ENCODE measurements at places on chromosomes 4 and X.

GRCh38 chr4:654503-654845 is 19.6 kb downstream of the ATP5ME start:
- no peaks in the 10 kb centered on the region for H3K27me3 ChIP-seq
- no peaks in the 10 kb centered on the region for H3K4me1 ChIP-seq
- H3K36me3 ChIP-seq = no peaks in the 10 kb centered on the region
- H3K27ac ChIP-seq = no peak overlapping the region

GRCh38 chr4:96347582-96347981 is 507.7 kb downstream of the PDHA2 start:
- H3K4me3 ChIP-seq = no peak overlapping the region
- no peak for DNase-seq
- H3K27me3 ChIP-seq = no peaks in the 10 kb centered on the region
- no peaks in the 10 kb centered on the region for H3K36me3 ChIP-seq
- H3K4me1 ChIP-seq = no peaks in the 10 kb centered on the region
- no peak overlapping the region for H3K27ac ChIP-seq

DNA sequence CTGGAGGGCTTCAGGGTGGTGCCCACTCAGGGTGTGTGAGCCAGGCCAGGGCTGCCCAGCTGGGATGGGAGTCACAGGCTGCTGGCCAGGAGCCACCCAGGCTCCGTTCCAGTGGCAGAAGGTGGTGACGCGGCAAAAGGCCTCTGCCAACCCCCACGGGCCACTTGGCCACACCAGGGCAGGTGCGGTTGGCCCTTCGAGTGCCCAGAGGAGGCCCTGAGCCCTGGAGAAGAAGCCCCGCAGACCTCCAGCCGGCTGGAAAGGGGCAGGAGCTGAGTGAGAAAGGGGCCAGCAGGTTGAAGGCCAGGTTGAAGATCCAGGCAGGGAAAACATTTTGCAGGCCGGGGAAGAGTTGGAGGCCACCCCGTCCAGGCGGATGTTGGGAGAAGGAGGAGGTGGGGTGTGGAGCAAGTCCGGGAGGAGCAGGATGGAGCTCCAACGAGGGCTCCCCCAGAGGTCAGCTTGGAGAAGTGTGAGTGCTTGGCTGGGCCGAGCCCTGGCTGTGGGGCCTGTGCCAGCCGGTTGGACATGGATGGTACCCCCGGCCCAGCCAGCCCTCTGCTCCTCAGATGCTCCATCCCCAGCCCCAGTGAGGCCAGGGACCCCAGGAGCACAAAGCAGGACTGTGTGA is 2.8 kb upstream of the CPLX1 start:
- no peak for DNase-seq
- peaks cover 5% of the 10 kb centered on the region for H3K36me3 ChIP-seq

DNA sequence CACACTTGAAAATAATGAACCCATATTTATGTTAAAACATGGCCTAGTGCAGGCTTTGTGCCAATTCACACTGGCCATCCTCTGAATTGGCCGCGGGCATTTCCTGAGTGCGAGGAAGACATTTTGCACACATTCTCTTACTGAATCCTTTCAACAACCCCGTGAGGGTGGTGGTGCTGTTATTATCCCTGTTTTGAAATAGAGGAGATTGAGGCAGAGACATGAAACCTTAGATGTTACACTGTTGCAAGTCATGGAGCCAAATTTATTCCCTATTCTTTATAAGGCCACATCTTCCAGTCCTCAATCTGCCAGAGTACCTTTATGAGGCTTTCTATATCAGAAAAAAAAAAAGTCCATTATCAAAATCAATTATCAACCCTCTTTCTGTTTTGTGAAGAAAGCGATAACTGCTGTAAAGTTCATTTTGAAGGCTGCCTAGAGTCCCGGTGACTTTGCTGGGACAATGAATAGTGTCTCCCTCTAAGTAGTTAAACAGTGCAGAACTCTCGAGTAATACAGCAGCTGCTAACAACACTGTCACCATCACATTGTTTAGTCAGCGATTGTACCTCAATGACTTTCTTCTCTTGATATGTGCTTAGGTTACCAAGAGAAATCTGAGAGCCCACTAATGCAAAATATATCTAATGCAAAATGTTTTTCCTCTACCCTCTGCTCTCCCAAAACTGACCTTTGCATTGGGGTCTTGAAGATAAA is 242.3 kb upstream of the PPARGC1A start:
- H3K27ac ChIP-seq = no peak overlapping the region
- H3K4me1 ChIP-seq = no peaks in the 10 kb centered on the region

DNA sequence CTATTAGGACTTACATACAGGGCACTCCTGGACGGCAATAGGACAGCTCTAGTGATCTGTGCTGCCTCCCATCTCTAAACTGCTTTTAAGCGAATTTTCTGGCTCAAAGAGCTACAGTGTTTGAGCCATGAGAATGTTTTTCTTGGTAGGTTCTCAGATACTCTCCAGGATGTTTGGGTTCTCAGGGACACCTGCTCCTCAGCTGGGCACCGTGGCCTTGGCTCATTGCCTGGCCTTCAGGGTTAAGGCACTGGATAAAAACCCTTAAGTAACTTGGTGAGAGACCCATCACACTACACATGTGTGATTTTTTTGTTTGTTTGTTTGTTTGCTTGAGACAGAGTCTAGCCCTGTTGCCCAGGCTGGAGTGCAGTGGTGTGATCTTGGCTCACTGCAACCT is 38.5 kb upstream of the HERC5 start:
- no peak for DNase-seq
- H3K36me3 ChIP-seq = peaks cover 9% of the 10 kb centered on the region
- no peak overlapping the region for H3K27ac ChIP-seq
- H3K4me1 ChIP-seq = peaks cover 14% of the 10 kb centered on the region

- peak overlapping the region; percentile 73 for H3K27ac ChIP-seq
- peaks cover 22% of the 10 kb centered on the region for H3K27me3 ChIP-seq
- no peak overlapping the region for H3K4me3 ChIP-seq
- DNase-seq = no peak
- peaks cover 3% of the 10 kb centered on the region for H3K36me3 ChIP-seq
- H3K4me1 ChIP-seq = peaks cover 13% of the 10 kb centered on the region
Measured at GRCh38 chr4:184750926-184751584, 17.2 kb upstream of the CENPU start.

DNA sequence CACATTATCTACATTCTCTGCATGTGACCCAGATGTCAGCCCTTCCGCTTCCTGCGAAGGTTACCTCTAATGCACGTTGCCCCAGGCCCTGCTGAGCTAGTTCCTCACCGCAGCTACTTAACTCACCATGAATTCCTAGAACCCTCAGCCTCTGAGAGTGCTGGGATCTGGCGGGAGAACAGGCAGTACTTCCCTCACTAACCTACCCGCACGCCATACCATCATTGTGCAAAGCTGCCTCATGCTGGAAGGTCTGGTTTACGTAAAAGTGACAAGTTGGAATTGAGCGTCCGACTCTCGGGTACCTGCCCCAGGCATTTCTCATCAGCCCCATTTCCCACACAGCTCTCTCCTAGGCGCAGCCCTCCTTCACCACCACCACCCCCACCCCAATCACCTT is 6.3 kb downstream of the SLC25A4 start:
- no peak overlapping the region for H3K27ac ChIP-seq
- H3K4me3 ChIP-seq = no peak overlapping the region
- no peak for DNase-seq
- no peaks in the 10 kb centered on the region for H3K27me3 ChIP-seq

GRCh38 chr4:46506876-46507275 is 116.9 kb upstream of the GABRA2 start:
- no peaks in the 10 kb centered on the region for H3K27me3 ChIP-seq
- no peak for DNase-seq
- no peaks in the 10 kb centered on the region for H3K36me3 ChIP-seq

- H3K4me3 ChIP-seq = no peak overlapping the region
- H3K27me3 ChIP-seq = no peaks in the 10 kb centered on the region
- H3K36me3 ChIP-seq = peaks cover 2% of the 10 kb centered on the region
- H3K27ac ChIP-seq = no peak overlapping the region
Measured at GRCh38 chrX:39313146-39313545, 511.9 kb downstream of the MID1IP1 start.

DNA sequence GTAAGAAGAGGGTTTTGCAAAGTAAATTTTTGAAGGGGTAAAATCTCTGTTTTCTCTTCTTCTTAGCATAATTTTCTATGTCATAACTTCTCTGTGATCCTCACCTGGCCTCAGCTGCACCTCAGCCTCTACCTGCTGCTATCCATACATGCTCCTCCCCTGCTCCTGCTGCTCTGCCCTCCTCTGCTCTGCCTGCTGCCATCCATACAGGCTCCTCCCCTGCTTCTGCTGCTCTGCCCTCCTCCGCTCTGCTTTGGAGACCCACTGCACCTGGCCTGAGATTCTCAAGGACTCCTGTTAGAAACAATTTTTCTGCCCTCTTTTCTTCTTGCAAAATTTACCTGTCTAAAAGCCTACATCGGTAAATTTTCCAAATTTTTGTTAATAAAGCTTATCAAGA is 388.6 kb upstream of the PITX2 start:
- H3K27me3 ChIP-seq = no peaks in the 10 kb centered on the region
- H3K4me3 ChIP-seq = no peak overlapping the region
- no peaks in the 10 kb centered on the region for H3K4me1 ChIP-seq
- DNase-seq = no peak
- no peaks in the 10 kb centered on the region for H3K36me3 ChIP-seq

GRCh38 chr4:140603286-140603685 is 34.5 kb upstream of the UCP1 start:
- H3K27ac ChIP-seq = no peak overlapping the region
- peaks cover 70% of the 10 kb centered on the region for H3K27me3 ChIP-seq
- H3K36me3 ChIP-seq = peaks cover 3% of the 10 kb centered on the region

GRCh38 chrX:42093756-42094155 is 170.4 kb upstream of the CASK start:
- no peak for DNase-seq
- no peaks in the 10 kb centered on the region for H3K27me3 ChIP-seq
- H3K27ac ChIP-seq = peak overlapping the region; percentile 63
- H3K4me3 ChIP-seq = peak overlapping the region; percentile 57
- no peaks in the 10 kb centered on the region for H3K36me3 ChIP-seq
- peaks cover 2% of the 10 kb centered on the region for H3K4me1 ChIP-seq

DNA sequence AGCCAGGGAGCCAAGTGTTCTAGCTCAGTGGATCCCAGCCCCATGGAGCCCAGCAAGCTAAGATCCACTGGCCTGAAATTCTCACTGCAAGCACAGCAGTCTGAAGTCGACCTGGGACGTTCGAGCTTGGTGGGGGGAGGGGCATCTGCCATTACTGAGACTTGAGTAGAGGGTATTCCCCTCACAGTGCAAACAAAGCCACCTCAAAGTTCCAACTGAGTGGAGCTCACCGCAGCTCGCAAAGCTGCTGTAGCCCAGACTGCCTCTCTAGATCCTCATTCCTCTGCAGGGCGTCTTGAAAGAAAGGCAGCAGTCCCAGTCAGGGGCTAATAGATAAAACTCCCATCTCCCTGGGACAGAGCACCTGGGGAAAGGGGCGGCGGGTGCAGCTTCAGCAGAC is 226.3 kb downstream of the ZIC3 start:
- H3K4me3 ChIP-seq = no peak overlapping the region
- no peak for DNase-seq
- H3K27me3 ChIP-seq = no peaks in the 10 kb centered on the region

GRCh38 chrX:30488092-30488491 is 89.5 kb downstream of the TASL start:
- H3K36me3 ChIP-seq = no peaks in the 10 kb centered on the region
- H3K27me3 ChIP-seq = no peaks in the 10 kb centered on the region
- H3K4me3 ChIP-seq = no peak overlapping the region
- H3K27ac ChIP-seq = no peak overlapping the region

- H3K27ac ChIP-seq = no peak overlapping the region
- H3K4me1 ChIP-seq = peaks cover 7% of the 10 kb centered on the region
- H3K36me3 ChIP-seq = peaks cover 2% of the 10 kb centered on the region
- no peak for DNase-seq
- peaks cover 40% of the 10 kb centered on the region for H3K27me3 ChIP-seq
- H3K4me3 ChIP-seq = no peak overlapping the region
Measured at GRCh38 chr4:158176776-158177175, 4.0 kb upstream of the GASK1B start.

GRCh38 chr4:155805016-155805415 is 46.2 kb downstream of the GUCY1B1 start:
- no peaks in the 10 kb centered on the region for H3K4me1 ChIP-seq
- no peak overlapping the region for H3K4me3 ChIP-seq
- no peaks in the 10 kb centered on the region for H3K36me3 ChIP-seq
- H3K27me3 ChIP-seq = peaks cover 34% of the 10 kb centered on the region
- H3K27ac ChIP-seq = no peak overlapping the region

DNA sequence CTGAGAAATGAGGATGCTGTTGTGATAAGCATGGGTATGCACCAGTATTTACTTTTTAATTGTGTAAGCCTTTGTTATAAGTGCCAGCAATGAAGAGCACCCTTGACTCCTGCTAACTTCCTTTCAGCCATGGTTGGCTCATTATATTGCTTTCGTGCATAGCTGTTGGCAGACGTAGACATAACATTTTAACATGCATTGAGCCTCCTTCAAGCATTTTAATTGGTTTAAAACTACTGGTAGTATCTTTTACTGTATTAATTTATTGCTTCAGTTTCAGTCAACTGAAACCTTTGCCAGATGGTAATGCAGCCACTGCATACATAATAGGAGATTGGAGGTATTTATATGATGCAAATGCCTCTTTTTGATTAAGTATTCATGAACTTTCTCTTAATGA is 1285.4 kb downstream of the PCDH18 start:
- no peak overlapping the region for H3K4me3 ChIP-seq
- no peak for DNase-seq
- H3K27ac ChIP-seq = no peak overlapping the region
- H3K27me3 ChIP-seq = no peaks in the 10 kb centered on the region
- no peaks in the 10 kb centered on the region for H3K36me3 ChIP-seq
- no peaks in the 10 kb centered on the region for H3K4me1 ChIP-seq

DNA sequence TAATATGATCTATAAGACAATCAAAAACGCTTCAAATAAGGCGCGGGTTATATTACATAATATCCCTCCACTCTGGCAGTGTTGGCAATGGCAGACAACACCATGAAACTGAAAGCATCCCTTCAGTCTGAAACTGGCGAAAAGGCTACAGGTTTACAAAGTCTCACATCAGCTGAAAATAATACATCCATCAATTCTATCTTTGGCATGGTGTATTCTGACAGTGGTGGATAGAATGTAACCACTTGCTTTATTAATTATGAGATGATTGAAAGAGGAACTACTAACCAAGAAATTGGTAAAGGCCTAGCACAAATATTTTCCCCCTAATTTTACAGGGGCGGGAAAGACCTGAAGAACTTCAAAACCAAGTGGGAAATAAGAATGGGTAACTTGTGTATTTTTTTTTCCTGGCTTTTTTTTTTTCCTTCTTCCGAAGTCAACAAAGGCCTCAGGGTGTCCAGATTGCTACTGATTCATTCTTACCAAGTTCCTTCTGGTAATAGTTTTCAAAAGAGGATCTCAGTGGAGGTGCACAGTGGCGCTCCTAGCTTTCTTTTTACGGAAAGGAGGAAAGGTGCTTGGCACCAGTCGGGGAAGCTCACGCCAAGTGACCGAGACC is 728 bp downstream of the UBA6 start:
- H3K36me3 ChIP-seq = peaks cover 10% of the 10 kb centered on the region
- H3K27ac ChIP-seq = peak overlapping the region; percentile 92
- no peak for DNase-seq
- H3K27me3 ChIP-seq = no peaks in the 10 kb centered on the region
